Cardiac fibroblast (primary cell): ENCODE measurements at places on chromosomes 2 and 18.

DNA sequence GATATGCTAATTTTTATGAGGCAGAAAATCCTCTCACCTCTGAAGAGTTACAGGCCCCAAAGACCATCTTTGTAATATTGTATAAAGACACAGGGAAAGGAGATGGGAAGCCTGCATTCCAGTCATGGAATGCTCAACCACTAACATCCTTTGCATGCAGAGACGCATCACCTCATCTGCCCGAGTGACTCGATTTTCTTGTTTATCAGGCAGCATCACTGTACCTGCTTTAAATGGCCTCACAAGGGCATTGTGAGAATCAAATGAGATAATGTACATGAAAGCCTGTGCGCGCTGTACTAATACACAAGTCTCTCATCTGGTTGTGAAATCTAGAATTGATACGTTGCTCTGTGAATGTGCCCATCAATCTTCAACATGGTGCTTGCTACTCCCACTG lies 10.2 kb upstream of the TMEM247 start:
- no peak for DNase-seq

- DNase-seq, result peak; percentile 35
These were observed 61.1 kb upstream of the ID2 start for GRCh38 chr2:8620611-8621382.

DNA sequence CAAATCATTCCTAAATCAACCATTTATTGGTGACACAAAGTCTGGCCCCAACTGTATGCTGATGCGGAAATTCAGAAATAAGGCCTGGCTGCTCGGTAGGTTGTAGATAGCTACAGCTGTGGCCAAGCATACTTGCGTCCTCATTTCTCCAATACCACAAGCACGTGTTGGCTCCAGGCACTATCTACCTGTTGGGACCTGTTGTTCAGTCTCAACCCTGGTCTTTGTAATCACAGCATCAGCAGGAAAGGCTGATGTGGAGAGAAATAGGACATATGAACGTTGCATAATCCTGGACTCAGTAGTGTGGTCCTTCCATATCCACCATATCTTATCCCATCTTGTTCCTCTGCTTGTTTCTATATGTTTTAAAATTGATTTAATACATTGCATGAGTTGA lies 212.6 kb downstream of the PMAIP1 start:
- no peak for DNase-seq

DNA sequence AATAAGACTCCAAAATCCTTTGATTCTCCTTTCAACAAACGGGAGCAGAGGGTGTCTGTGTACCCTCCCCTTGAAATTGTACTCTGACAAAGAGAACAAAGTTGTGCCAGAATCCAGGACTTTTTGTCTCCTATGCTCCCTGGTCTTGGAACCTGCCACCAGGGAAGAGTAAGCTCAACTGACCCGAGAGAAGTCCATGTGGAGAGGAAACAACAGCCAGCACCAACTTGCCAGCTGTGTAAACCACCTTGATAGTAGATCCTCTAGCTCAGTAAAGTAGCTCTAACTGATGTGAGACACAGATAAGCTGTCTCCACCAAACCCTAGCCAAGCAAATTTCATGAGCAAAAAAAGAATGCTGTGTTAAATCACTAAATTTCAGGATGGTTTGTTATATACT lies 46.9 kb downstream of the LNPK start:
- no peak for DNase-seq

GRCh38 chr2:45964223-45964841 lies 312.9 kb downstream of the PRKCE start:
- DNase-seq, result peak; percentile 90

DNA sequence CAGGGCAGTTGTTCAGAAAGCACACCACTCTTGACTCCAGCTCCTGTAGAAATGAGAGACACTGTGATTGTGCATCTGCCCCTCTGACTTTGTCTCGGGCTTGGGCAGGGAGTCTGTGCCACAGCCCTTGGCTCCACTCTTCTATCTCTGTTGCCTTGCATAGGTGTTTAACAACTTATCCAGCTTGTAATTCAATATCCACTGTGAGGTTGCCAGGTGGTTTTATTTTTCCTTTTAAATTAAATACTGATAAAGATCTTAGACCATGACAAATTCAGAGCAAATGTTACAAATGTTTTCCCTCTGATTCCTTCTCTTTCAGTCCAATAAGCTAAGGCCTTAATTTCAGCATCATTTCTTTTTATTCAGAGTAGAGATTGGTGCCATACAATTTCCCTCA lies 421.7 kb downstream of the STK39 start:
- DNase-seq, result no peak

GRCh38 chr18:31513189-31513935 lies 15.4 kb downstream of the DSG2 start:
- peak; percentile 63 for DNase-seq

- DNase-seq, result peak; percentile 52
These were observed 83.8 kb downstream of the DOCK10 start for GRCh38 chr2:224958462-224958857.

DNA sequence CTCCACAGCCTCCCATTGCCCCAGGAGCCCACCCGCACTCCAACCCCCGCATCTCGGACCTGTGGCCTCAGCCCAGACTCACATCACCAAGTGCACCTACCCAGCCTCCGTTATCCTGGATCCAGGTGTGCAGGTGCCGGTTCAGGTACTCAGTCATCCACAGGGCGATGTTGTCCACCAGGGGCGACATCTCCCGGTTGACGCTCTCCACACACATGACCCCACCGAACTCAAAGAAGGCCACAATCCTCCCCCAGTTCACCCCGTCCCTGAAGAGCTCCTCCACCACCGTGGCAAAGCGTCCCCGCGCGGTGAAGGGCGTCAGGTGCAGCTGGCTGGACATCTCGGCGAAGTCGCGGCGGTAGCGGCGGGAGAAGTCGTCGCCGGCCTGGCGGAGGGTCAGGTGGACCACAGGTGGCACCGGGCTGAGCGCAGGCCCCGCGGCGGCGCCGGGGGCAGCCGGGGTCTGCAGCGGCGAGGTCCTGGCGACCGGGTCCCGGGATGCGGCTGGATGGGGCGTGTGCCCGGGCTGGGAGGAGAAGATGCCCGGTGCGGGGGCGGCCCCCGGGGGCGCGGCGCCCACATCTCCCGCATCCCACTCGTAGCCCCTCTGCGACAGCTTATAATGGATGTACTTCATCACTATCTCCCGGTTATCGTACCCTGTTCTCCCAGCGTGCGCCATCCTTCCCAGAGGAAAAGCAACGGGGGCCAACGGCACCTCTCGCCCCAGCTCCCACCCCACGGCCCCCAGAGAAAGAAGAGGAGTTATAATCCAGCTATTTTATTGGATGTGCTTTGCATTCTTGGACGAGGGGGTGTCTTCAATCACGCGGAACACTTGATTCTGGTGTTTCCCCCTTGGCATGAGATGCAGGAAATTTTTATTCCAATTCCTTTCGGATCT lies 1.3 kb downstream of the BCL2 start:
- no peak for DNase-seq

- DNase-seq, result no peak
These were observed 416.8 kb downstream of the RNF144A start for GRCh38 chr2:7333960-7334493.

GRCh38 chr2:121044412-121044811 lies 240.6 kb downstream of the TFCP2L1 start:
- peak; percentile 9 for DNase-seq

GRCh38 chr2:62340994-62341484 lies 145.1 kb downstream of the B3GNT2 start:
- DNase-seq, result peak; percentile 38

DNA sequence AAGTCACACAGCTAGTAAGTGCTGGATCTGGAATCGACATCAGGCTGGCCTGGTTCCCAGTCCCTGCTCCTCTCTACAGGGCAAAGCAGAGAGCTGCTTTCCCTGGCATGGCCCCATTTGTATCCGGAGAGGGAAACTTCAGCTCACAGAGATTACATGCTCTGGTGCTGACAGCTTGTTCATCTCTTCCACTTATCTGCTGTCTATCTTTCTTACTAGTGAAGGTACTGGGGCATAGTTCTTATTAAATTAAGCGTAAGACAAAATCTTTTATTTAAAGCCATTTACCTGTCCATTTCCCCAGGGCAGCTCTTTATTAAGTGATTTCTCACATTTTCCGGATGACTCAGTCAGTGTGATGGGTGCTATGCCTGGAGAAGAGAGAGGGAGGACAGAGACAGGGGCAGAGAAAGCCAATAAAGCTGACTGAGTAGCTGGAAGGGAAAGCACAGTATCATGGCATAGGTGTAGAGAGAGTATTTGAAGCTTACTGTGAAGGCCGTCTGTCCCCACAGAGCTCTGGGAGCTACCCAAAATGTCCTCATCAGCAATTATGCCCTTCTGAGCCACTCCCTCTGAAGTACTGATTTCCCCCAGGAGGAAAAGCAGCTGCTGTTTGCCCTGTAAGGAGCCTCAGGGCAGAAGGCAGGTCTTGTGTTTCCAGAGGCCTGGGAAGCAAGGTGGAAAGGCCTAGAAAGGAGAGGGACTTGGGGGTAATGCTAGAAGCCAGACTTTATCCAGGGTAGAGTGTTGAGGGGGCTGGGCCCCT lies 44.1 kb upstream of the EPAS1 start:
- peak; percentile 77 for DNase-seq

- DNase-seq, result no peak
These were observed 44.6 kb downstream of the CDCA7 start for GRCh38 chr2:173399229-173399628.

GRCh38 chr2:3523551-3524041 lies 4.3 kb upstream of the ADI1 start:
- peak; percentile 63 for DNase-seq

- no peak for DNase-seq
These were observed 21.3 kb downstream of the PPP3R1 start for GRCh38 chr2:68231061-68231372.

DNA sequence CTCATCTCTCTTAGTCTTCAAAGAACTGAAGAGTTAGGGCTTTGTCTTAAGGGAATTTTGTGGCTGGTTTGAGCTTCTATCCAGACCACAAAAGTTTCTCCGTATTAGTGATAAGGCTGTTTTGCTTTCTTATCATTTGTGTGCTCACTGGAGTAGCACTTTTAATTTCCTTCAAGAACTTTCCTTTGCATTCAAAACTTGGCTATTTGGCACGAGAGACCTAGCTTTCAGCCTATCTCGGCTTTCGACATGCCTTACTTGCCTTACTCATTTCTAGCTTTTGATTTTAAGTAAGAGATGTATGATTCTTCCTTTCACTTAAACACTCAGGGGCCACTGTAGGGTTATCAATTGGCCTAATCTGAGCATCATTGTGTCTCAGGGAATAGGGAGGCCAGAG lies 29.9 kb downstream of the HDHD2 start:
- DNase-seq, result peak; percentile 15

- DNase-seq, result no peak
These were observed 583 bp upstream of the CD226 start for GRCh38 chr18:69948256-69948655.

DNA sequence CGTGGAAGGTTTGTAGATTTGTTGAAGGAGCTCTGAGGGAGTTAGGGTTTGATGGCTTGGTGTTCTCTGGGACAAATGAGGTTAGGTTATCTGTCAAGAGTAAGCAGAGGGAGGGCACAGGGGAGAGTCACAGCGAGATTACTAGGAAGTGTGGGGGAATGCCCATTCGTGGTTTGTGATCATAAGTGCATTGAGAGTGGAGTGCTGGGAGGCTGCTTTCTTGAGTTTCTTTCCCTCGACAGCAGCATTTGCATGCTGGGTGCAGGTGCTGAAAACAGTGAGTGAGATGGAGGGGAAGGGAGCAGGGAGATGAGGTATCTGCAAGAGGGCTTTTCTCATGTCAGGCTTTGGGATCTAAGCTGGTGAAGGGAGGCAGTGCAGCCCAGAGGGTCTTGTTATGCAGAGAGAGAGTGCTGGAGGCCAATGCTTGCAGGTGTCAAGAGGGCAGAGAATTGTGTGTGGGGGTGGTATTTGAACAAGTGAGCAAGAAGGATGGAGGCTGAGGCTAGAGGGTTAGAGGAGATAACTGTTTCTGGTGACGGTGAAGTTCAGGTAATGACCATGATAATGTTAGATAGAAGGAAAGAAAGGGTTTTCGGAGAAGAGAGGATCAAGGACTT lies 8.8 kb downstream of the RALB start:
- DNase-seq, result no peak

GRCh38 chr2:62208074-62208757 lies 12.3 kb downstream of the B3GNT2 start:
- no peak for DNase-seq

DNA sequence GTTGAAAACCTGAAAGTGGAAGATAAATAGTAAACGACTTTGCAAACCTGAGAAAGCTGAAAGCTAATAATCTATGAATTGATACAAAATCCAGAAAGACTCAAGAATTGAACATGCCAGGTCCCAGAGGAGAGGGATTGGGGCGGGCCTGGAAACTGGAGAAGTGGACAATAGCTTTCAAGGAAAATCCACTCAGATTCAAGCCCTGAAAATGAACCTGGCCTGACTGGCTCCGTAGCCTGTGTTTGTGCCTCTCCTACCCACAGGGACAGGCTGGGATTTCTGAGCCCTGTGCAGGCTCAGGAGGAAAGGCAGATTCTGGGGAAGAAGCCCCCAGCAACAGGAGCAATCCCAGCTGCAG lies 274.8 kb upstream of the HS6ST1 start:
- DNase-seq, result no peak

GRCh38 chr2:86336675-86337243 lies 667 bp downstream of the REEP1 start:
- DNase-seq, result no peak

- no peak for DNase-seq
These were observed 31.8 kb downstream of the TMEM17 start for GRCh38 chr2:62474176-62474575.

DNA sequence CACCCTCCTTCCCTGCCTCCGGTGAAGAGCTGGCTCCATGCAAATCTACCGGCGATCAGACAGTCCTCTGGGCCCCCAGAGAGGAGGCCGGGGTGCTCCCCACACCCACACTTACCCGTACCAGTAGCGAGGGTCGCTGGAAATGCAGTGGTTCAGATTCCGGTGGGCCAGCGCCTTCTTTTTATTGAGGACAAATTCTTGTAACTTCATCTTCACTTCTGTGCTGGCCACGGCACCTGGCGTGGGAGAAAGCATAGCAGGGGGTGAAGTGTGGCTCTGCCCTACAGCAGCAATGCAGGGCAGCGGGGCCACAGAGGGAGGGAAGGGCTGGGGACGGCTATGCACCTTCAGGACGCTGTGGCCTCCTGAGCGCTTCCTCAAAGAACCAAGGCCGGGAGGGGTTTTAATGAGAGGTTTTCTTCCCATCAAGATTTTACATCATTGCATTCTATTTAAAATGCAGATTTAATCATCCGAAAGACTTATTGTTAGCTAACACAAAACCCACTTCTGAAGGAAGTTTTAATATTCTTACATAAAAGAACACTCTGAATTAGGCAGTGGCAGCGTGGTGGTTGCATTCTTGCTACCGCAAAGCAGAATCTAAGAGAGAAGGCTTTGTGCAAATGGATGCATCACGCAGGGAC lies 237.0 kb downstream of the HDAC4 start:
- DNase-seq, result no peak
